ENCODE measurements at places on chromosomes 3 and 15.

DNA sequence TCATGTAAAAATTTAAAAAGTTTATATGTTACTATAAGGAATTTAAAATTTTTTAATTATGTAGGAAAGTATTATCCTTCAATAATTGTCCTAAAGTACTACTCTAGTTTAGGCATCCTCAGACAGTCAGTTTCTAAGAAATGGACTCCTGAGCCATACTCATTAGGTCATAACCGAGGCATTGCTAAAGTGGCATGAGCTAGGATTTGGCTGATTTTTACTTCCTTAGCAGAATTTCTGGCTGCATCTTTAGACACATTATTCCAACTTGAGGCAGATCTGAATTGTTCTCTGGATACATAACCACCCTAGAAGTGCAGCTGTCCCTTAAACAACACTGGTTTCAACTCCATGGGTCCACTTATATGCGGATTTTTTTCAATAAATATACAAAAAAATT, 38.3 kb downstream of the IFT57 start:
- DNase-seq = no peak

DNA sequence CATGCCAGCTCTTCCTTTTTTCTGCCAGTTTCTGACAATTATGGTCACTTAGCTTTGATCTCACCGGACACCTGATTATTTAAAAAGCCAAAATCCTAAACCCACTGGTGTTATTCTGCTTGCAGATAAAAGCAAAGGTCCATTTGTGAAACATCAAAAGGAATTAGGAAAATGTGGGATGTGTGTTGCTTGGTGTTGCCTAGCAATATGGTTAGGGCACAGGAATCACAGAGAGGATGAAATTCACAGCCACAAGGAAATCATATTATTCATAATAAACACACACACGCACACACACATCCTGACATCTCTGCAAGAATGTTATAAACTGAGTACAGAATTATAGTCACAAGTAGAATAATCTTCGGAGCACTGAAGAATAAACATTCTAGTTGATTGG, 89.3 kb upstream of the BHLHE40 start:
- DNase-seq = no peak

GRCh38 chr3:187013159-187013716, 82.9 kb downstream of the ST6GAL1 start:
- no peak for DNase-seq

DNA sequence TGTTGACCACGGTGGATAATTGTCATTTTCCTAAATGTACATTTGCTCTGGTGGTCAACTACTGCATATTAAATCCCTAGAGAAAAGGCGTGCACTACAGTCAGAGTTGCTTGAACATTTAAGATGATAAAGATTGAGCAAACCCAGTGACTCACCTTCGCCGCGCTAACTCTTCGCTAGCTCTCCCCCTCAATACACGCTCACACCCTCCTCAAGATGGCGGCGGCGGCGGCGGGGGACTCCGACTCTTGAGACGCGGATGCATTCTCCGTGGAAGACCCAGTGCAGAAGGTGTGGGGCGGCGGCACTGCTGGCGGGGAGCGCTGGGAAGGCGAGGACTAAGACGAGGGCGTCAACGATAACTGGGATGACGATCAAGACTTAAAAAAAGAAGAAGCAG, 79.8 kb upstream of the PFN2 start:
- DNase-seq = no peak

GRCh38 chr3:14373753-14374376, 28.5 kb upstream of the SLC6A6 start:
- DNase-seq = no peak

- no peak for DNase-seq
Measured at GRCh38 chr3:3134750-3135448, 8.2 kb downstream of the TRNT1 start.

DNA sequence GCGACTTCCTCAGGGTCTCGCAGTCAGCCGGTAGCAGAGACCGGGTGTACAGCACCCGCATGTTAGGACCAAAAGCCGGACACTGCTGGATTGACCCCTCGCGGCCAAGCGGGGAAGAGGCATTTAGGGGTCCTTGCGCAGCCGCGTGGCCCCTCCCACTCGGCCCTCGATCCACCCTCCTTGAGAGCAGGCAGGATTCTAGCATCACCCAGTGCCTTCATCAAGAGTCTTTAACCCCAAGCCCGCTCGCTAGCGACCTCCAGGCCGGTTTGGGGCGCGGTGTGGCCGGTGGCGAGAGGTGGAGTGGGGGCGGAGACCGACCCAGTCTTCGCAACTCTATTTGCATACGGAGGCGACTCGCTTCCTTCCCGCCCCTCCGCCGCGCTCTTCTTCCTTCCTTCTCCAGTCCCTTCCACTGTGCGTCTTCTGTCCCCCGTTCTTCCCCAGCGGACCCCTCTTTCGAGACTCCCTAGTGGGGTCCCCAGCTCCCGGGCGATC, at the start of gene ST6GAL1:
Gene ST6GAL1, plus strand, starts transcription at position 384 of the 498 bp plus-strand sequence. CDS start 112,178 bp downstream, outside the sequence.
- DNase-seq = peak; percentile 47

- no peak for DNase-seq
Measured at GRCh38 chr15:31398677-31399301, 72.2 kb downstream of the KLF13 start.

GRCh38 chr15:27017168-27017809, 46.3 kb downstream of the GABRG3 start:
- no peak for DNase-seq

DNA sequence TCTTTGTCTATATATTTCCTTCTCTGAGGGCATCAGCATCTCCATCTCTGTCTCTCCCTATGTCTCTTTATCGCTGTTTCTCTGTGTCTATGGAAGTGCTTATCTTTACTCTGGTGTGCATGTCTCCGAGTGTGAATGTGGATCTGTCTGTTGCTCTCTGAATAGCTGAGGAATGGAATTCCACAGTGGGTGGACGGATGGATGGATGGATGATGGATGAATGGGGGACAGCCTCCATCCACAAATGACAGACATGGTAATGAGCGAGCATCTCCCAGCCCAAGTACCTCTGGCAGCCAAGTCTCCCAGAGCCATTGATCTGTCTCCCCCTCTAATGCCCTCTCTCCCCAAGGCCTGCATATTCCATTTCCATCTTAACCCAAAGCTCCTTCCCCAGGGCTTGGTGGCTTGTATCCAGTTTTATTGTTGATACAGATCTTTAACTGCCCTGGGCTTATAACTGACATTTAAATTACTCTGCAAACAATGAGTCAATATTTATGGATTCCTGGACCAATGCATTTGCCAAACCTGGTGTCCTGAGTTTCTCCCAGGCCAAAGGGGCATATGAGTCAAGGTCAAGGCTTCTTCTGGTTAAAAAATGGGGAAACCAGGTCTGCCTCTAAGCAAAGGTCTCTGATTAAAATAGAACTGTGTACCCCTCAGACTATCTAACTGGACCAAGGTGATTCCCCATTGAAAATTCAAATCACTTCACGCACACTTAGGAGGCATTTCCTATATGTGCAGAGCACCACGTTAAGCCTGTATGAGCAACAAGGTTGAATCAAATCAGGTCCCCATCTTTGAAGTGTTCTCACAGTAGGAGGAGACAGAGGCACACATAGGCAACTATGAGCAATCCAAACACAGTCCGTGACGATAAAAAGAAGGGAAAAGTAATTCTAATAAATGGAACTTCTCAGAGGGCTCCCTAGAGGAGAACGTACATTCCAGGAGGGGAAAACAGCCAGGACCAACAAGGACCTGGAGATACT, 109.9 kb downstream of the TLE3 start:
- DNase-seq = no peak

DNA sequence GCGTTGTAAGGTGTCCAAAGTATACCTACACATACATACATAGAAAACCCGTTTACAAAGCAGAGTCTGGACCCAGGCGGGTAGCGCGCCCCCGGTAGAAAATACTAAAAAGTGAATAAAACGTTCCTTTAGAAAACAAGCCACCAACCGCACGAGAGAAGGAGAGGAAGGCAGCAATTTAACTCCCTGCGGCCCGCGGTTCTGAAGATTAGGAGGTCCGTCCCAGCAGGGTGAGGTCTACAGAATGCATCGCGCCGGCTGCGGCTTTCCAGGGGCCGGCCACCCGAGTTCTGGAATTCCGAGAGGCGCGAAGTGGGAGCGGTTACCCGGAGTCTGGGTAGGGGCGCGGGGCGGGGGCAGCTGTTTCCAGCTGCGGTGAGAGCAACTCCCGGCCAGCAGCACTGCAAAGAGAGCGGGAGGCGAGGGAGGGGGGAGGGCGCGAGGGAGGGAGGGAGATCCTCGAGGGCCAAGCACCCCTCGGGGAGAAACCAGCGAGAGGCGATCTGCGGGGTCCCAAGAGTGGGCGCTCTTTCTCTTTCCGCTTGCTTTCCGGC, 318.6 kb downstream of the FGF12 start:
- DNase-seq = no peak

- no peak for DNase-seq
Measured at GRCh38 chr3:45993421-45994027, 2.1 kb downstream of the FYCO1 start.

- DNase-seq = no peak
Measured at GRCh38 chr15:77455696-77456321, 35.1 kb downstream of the HMG20A start.

Measured in stimulated activated CD8-positive, alpha-beta memory T cell treated with anti-CD3 and anti-CD28 coated beads, Interleukin-2, amount 100 ng/mL, for 1 hour (primary cell).